ENCODE measurements at places on chromosomes 5 and 9. TPM values are rescaled to one million over a fixed set of nuclear protein-coding genes. Genes with fewer than 3 reads are reported as not detected.

DNA sequence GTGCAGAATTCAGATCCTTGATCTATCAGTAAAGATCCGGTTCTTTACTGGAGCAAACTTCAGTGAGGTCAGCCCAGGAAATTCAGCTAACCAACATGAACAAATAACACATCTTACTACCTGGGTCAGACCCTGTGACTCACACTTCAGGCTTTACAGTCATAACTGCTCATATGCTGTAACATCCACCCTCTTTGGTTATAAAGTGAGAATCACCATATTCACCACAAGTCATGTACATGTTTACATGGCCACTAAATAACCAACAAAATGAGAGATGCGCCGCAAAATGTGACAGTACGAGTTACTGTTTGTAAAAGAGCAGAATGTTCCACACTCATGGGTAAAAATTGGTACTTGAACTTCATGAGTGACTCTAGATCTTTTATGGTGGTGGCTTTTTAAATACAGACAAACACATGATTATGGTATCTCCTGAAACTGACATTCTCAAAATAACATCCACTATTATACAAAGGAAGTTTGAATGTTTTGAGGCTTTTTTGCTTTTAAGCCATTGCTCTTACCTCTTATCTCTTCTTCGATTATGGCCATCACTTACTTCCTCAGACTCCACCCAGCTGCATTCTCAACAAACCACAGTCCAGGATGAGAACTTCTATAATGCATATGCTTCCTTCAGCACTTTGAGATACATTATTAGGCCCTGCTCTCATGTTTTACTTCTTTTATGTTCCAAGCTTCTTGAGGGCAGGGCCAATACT is 516.6 kb downstream of the RAB3C start:
- DNase-seq = no peak

Gene DEPDC1B
- polyA plus RNA-seq = 30.7 TPM

Gene AIF1L
- polyA plus RNA-seq = 426 TPM

DNA sequence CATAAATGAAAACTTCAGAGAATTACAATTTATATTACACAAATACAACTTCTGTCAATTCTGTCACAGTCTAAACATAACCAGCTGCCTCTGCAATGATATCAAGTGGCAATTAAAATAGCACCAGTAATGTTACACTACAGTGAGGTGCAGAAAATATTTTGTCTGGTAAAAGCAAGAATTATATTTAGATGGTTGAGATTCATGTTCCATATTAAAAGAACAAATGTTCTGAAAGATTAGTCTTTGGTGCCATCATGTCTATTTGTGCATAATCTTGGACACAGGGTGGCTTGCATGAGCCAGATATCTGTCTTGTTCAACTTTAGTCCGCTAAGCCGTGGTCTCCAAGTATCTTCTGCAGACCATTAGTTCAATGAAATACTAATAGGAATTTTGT is 29.0 kb upstream of the PRR16 start:
- no peak for DNase-seq

Gene ENTPD2
- 3.9 TPM for polyA plus RNA-seq

Gene AQP7
- 20.7 TPM for polyA plus RNA-seq

Gene HNRNPA0
- polyA plus RNA-seq = 78.2 TPM

- no peak for DNase-seq
Observed at GRCh38 chr5:89668821-89669220, 740.7 kb downstream of the CETN3 start.

DNA sequence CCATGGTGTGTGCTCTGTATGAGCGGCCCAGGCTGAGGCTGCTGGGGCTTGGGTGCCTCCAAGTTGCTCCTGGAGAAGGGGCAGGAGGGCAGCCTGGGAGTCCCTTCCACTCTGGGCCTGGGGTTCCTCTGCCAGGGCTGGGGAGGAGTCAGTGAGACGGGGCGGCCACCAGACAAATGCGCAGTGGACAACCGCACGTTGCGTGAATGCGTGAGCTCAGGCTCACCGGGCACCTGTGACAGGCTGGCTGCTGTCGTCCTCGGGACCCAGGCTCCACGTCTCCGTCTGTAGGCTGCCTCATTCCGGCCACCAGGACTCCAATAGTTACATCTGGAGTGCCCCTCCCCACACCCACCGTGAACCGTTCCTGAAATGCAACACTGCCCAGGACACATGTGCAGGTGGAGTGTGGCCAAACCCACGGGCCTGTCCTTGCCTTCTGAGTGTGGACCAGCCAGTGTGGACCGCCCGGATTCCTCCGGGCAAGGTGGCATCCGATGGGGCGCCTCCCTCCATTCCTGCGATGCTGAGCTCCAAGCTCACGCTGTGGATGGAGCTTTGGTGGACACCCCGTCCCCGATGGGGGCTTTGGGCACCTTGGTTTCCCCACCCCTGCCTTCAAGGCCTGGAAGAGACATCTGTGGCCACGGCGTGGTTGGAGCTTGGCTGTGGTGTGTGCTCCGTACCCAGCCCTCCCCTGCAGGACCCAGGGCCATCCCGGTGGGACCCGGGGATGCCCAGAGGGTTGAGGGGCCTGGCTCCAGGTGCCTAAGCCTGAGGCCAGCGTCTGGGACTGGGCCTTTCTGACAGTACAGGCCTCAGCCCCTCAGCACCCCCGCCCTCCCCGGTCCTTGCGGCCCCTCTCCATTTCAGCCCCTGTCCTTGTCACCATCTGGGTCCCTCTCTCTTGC is 34.0 kb upstream of the RXRA start:
- no peak for DNase-seq

DNA sequence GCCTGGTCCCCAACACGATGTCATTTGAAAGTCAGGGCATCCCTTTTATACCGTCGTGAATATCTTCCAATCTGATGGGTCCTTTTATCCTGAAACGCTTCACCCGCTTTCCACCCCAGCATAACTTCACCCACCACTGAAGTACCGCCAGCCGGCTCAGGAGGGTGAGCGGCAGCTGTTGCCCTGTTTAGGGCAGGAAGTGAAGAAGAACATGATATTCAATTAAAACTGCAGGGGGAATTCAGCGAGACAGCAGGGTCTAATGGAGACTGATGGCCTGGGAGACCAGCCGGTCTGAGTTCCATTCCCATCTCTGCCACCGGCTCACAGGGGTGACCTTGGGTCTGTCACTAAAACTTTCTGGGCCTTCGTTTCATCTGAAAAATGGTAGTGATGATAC is 68.2 kb upstream of the EGFLAM start:
- no peak for DNase-seq

Gene SHOC1
- polyA plus RNA-seq = 0.67 TPM

Gene SPRY4
- polyA plus RNA-seq = 32.5 TPM

Gene LHX2
- polyA plus RNA-seq = 0.29 TPM

Gene NKD2
- 14.7 TPM for polyA plus RNA-seq

Gene ANAPC2
- 37.4 TPM for polyA plus RNA-seq

- peak; percentile 35 for DNase-seq
Observed at GRCh38 chr5:141618030-141618803, 583 bp downstream of the DIAPH1 start.

DNA sequence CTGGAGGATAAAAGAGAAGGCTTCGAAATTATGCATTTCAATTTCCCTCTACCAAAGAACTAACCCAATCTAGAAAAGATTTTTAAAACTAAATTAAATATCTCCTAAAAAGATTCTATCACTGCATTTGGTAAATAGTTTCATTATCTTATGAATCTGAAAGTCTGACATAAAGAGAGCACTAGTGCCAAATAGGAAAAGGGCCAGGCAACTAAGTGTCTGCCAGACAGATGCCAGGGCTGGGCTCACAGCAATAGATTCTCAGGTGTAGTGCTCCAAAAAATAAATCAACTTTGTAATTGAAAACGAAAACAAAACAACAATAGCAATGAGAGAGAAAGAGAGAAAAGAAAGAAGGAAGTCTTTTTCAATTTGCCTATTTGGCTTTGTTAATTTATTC is 157.7 kb upstream of the GNA14 start:
- DNase-seq = no peak

Gene RASGRF2
- polyA plus RNA-seq = 2.3 TPM

DNA sequence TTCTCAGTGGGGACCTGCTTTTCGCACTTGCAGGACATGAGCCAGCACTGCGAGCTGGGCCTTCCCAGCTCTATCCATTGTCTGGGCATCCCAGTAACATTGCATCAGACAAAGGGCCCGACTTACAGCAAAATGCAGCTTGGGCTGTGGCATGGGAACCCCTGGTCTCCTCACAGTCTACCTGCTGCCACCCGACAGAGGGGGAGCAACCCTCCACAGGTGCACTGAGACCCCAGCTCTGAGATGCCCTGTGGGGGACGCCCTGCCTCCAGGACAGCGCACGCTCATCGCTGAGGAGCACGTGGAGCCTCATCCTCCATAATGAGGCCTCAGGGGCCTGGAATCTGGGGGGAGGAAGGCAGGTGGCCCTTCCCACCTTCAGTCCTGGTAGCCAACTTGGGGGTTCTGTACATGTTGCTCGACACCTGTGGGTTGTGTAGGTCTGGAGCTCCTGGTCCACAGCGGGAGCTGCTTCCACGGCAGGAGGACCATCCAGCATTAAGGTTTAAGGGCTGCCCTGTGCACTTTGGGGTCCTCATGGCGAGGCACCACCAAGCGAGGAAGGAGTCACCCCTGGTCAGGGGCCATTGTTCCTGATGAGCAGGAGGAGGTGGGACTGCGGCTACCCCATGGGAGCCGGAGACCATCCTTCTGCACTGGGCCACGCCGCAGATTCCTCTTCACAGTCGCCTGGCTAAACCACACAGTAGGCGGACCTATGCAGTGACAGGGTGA is 376.5 kb upstream of the IRX1 start:
- no peak for DNase-seq

DNA sequence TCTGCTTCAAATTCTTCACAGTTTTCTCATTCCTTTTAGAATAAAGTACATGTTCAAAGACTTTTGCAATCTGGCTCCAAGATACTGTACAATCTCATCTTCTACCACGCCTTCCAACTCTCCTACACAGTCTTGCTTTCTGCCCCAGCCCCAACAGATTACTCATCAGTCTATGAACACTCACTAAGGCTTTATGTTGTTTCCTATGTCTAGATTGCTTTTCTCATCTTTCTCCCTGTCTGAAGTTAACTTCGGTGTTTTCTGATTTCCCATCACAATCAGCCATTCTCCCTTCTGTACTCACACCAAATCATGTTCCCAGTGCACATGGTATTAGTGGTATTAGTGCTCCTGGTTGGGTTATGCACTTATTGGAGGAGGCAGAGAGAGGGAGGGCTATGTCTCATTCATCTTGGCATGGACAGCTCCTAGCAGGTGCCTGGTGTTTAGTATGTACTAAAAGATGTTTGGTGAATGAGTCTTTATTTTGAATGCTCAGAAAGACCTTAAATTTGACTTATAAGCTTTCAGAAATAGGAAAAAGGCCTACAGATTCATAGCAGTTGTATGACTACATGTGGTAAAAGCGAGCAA is 44.0 kb upstream of the ZNF608 start:
- DNase-seq = no peak
